ENCODE measurements at places on chromosomes 6 and 20.
A peak's percentile ranks its signal among the peaks of the same experiment; 100 is the strongest.

- no peak for DNase-seq
These were observed 16.1 kb upstream of the CCN6 start for GRCh38 chr6:112037783-112038216.

- DNase-seq: no peak
These were observed 117.8 kb upstream of the CST7 start for GRCh38 chr20:24831232-24831631.

- peak; percentile 9 for DNase-seq
These were observed 17.8 kb downstream of the OR2H2 start for GRCh38 chr6:29602564-29603361.

- no peak for DNase-seq
These were observed 47.0 kb downstream of the NT5E start for GRCh38 chr6:85496856-85497255.

- DNase-seq: peak; percentile 68
These were observed 567 bp upstream of the SLC18B1 start for GRCh38 chr6:132798869-132799538.

- DNase-seq: no peak
These were observed 89.8 kb downstream of the MYB start for GRCh38 chr6:135270676-135271536.

- no peak for DNase-seq
These were observed 349.9 kb downstream of the ARHGAP18 start for GRCh38 chr6:129359811-129360681.

- peak; percentile 74 for DNase-seq
These were observed 205.1 kb upstream of the GMDS start for GRCh38 chr6:2450546-2450945.

DNA sequence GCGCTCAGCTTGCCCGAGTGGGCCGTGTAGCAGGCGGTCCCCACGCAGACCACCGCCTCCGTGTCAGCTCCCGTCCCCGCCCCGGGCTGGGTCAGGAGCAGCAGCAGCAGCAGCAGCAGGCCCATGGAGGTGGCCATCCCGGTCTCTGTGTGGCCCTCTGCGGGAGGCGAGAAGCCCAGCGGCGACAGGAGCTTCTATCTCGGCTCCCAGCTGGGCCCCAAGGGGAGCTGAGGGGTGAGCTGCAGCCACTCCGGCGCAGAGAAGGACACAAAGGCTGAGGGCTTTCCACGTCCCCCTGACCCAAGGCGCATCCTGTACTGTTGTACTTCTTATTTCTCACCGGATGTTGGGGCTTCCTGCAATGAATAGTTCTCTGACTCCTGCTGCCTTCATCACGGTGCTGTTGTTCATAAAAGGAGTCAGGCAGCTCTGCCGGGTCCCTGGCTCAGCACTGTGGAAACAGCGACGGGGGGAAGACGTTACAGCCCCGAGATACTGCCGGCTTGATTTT, at the start of gene CD93:
CD93 (minus strand) TSS at position 269 of the 511 bp plus-strand sequence; CDS start at position 137, 132 bp downstream.
- no peak for DNase-seq

- DNase-seq: no peak
These were observed 9.5 kb upstream of the VEGFA start for GRCh38 chr6:43760210-43761168.

Data from NCI-H1436 (cell line).